ENCODE measurements at places on chromosomes 3 and 15.

GRCh38 chr3:147397875-147398812, 8.2 kb downstream of the ZIC4 start:
- DNase-seq = no peak

- DNase-seq = no peak
Measured at GRCh38 chr15:75884041-75884440, 19.6 kb upstream of the FBXO22 start.

GRCh38 chr3:63230146-63230545, 48.0 kb upstream of the SYNPR start:
- DNase-seq = no peak

DNA sequence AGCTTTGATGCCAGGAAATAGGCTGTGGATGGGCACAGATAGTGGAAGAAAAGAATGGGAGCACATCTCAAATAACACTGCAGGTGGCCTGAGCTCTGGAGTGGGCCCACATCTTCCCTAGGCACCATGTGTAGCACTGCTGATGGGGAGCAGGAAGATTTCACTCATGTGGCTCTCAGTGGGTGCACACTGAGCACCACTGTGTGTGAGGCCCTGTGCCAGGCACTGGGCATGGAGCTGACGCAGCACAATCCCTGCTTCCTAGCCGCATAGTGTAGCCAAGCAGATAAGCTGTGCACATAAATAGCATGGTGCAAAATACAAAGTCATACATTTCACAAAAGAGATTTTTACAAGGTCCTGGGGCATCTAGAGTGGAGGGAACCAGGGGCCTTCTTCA, 101.6 kb downstream of the MOBP start:
- no peak for DNase-seq

- no peak for DNase-seq
Measured at GRCh38 chr3:50189274-50189673, 2.1 kb upstream of the GNAT1 start.

Measured in activated T-cell treated with anti-CD3 and anti-CD28 coated beads for 1 hour (primary cell).